H1 (cell line): ENCODE measurements at places on chromosomes 3 and 15.

DNA sequence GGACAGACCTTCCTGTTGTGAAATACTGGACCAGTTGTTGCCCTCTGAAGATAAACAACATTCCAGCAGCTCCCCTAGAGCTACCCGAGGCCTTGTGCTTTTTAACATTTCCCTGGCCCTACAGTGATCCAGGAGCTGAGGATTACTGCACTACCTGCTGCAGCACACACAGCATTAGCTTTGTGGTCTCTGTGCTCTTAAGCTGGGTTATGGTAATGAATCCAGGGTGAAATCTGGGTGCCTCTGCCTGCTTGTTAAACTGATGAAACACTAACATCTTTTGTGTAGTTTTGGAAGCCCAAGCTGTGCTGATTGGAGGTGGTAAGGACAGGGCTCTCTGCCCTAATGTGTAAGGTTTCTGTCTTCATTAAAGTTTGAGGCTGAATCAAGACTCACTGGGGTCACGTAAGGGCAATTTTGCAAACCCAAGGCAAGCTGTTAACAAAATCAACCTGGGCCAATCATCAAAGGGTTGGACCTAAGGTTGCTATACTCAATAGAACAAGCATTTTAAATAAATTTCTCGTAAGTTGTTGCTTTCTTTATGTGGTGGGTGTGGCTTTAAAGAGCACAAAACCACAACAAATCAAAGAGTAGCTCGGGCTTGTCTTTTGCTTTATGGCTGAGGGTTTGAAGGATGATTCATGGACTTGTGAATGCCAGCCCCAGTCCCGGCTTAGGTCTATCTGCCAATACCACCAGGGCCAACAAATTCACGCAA is 183.9 kb downstream of the TPRG1 start:
- no peak for DNase-seq

DNA sequence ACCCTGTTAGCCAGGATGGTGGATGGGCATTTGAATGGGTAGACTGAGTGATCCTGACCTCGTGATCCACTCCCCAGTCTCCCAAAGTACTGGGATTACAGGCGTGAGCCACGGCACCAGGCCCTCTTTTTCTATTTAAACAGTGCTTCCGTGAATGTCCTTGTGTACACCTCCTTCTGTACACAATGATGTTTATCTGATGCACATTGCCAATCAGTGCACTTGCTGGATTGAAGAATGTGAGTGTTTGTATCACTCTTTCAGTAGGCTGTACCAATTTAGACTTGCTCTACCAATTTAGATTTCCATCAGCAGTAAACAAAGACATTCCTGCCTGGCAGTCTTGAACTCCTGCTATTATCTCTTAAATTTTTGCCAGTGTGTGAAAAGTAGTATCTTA is 8.9 kb upstream of the ZNF619 start:
- DNase-seq, result no peak

DNA sequence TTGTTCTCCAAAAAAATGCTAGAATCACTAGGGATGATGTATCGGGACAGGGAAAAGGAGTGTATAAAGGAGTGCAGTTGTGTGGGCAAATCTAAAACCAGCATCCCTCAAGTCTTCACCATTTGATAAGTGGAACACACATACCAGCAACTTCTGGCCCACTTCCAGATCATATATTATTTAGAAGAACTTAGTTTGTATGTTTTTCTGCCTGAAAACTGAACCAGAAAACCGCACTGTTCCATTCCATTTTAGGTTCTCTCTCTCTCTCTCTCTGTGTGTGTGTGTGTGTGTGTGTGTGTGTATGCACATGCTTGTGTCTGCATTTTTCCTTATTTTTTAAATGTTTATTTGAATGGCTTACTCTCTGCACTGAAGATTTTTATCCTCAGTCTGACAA is 93.5 kb downstream of the SERPINI1 start:
- DNase-seq, result no peak

DNA sequence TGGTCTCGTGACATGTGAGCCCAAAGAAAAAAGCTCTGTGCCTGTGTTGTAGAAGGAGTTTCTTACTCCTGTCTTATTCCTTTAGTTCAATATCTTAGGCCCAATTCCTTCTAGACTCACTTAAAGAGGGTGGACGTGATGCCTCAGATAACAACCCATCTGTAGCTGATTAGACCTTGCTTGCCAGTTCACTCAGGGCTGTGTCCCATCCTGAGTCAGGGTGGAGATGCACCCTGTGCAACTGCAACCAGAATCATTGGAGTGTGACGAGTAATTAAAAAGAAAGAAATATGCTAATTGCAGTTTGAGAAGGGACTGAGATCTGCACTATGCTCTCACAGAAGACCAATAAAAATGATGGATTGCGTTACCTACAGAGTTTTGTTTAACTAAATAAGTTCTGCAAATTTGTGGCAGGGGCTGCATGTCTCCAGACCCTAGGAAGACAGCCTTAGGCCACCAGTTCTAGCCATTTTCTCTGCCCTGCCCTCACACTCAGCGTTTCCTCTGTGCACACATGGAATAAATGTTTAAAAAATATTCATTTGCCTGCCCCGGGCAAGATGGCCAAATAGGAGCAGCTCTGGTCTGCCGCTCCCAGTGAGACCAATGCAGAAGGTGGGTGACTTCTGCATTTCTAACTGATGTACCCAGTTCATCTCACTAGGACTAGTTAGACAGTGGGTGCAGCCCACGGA is 83.0 kb downstream of the MOBP start:
- no peak for DNase-seq

DNA sequence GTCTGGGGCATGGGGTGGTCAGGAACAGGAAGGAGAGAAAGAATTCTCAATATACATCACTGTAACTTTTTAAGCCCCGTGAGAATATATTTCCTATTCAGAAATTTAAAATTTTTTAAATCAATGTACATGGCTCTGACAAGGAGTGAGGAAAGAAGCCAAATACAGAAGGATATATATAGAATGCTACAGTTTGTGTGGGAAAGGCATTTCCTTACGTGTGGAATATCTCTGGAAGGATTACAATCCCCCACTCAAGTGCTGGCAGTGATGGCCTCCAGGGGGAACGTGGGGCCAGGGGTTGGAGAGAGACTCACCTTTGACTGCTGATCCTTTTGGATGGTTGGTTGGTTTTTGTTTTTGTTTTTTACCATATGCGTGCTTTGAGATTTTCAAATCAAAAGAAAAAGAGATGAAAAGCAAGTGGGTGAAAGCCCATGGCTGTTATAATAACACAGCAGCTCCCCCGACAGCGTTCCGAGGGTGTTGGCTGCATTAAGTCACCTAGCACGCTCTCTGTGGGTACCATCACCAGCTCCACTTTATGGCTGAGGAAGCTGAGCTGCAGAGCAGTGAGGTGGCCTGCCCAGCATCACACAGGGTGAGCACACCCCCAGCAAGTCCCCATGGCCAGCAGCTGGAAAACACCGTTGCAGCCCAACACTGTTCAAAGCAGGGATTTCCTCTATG is 39.9 kb downstream of the TPRA1 start:
- no peak for DNase-seq

- DNase-seq, result no peak
Measured at GRCh38 chr15:94300612-94301011, 69.3 kb downstream of the MCTP2 start.

DNA sequence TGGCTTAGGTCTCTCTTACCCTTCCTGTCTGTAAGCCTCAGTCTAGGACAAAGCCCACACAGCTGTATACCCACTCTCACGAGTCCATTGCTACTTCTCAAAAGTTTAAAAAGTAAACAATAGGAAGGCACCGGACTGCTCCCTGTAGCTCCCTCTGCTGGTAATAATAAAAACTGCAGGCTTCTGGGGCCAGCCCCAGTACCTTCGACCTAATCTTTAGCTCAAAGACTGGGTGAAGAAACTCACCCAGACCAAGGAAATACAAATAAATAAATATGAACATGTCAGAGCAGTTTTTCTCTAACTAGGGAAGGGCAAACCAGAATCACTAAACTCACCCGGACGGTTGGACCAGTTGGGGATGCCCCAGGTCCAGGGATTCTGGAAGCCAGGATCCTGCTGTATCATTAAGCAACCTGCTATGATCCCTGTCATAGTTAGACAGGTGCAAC is 5.0 kb downstream of the FAM219B start:
- no peak for DNase-seq
